ENCODE measurements at places on chromosomes 16 and 17.
A peak's percentile ranks its signal among the peaks of the same experiment; 100 is the strongest.

DNA sequence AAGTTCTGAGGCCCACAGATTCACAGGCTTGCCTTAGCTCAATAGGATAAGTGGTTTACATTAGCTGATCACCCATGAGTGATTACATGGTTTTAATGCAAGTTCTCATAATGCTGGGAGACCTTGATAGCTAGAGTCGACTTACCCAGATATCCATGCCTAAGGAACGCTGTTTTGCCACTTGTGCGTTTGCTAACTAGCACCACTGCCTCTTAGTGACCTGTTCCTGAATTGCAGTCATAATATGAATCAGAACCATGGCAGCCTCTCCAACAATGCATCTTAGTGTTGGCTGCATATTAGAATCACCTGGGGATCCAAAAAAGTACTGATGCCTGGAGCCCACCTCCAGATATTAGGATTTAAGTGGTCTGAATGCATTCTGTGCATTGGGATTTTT lies 251.1 kb upstream of the CDH5 start:
- DNase-seq = no peak

GRCh38 chr16:67173808-67174705 lies 3.7 kb downstream of the NOL3 start:
- peak; percentile 96 for DNase-seq

DNA sequence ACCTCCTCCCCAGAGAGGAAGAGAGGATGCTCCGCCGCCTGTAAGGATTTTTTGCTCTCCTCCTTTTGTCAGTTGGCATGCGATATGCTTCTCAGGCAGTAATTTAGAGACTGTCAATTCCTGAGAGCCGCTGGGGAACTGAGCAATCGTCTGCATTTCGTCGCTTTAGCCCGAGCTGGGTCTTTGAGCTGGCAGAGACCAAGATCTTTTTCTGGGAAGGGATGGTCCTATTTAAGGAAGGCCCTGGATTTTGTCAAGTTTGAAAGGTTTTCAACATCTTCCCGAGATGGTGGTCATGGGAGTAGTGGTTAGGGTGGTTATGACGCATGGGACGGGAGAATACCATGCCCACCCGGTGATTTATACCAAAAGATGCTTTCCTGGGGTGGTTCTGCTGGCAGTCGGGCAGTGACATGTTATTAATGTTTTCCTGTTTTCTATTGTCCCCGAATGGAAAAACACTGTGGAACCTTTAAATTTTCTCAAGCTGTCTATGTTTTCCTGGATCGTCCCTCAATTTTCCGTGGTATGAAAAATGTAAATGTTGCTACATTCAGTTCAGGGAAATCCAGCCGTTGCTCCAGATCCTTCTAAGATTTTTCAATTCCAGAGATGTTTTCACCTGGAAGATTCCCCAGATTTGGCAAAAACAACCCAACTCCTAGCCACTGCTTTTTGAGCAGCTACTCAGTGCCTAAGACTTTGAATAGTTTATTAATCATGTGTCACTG lies 586.4 kb downstream of the MAF start:
- DNase-seq = no peak

DNA sequence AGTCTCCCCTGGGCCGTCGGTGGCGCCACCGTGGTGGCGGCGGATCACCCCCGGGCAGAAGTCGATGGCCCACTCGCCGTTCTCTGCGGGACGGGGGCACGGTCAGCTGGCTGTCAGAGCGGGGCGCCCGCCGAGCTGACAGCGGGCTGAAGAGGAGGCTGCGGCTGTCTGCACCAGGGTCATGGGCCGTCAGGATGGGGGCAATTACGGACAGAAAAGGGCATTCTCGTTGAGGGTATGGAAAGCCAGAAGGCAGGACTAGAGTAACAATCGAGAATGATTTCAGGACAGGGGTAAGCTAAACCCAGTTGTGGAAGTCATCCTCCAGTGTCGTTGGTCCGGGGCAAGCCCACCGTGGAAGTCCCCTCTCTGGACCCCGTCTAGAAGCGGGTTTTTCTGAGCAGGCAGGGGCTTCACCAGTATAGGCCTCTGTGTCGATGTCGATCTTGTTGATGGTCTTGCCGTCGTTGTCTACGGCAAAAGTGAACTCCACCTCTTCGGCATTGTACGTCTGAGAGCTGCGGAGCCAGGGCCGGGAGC lies 1.7 kb downstream of the CHRNE start:
- no peak for DNase-seq

GRCh38 chr17:65013613-65014391 lies 42.7 kb downstream of the GNA13 start:
- no peak for DNase-seq

GRCh38 chr16:79018650-79019429 lies 581.7 kb downstream of the MAF start:
- no peak for DNase-seq

- no peak for DNase-seq
Measured at GRCh38 chr17:60904582-60904981, 226.9 kb downstream of the BCAS3 start.

- DNase-seq = no peak
Measured at GRCh38 chr16:30985401-30986128, 558 bp downstream of the HSD3B7 start.

DNA sequence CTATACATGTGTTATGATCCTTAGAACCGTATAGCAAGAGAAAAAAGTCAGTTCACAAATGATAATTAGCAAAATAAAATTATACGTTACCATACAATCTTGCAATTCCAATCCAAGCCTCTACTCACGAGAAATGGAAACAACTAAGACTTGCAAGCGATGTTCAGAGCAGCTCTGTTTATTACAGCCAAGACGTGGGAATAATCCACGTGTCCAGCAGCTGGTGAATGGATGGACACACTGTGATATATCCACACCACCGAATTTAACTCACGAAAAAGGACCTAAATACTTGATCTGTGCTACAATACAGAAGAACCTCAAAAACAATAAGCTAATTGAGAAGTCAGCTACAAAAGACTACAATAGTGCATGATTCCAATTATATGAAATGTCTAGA lies 88.1 kb downstream of the ADCY9 start:
- DNase-seq = no peak

DNA sequence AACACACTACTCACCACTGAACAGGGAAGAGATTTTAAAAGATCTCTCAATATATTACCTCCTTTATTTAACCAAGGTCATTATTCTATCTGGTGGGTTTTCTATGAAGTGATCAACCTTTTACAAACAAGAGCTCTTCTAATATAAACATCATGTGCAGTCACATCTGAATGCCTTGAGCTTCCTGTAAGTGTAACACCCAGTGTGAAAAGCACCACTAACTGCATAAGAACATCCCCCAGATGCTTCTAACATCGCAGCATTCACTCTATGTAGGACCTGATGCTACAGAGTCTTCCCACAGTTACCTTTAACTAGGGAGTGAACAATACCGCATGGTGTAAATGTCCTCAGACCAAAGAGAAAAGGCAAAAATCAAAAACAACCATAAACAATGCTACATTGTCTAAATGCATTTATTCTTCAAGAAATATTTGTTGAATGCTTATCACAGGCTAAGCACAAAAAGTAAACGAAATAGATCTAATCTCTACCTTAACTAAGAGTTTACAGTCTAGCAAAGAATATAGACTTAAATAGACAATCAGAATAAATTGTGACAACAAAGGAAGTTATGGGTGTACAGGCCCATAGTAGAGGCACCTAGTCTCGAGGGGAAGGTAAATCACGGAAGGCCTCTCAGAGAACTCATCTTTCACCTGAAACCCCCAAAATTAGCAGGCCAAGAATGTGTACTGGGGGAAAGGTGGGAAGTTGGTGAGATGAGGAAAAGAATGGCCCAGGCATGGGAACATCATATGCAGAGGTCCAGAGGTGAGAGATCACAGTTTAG lies 16.2 kb downstream of the SKAP1 start:
- DNase-seq = no peak

- peak; percentile 17 for DNase-seq
Measured at GRCh38 chr16:86883583-86884389, 305.4 kb downstream of the FOXL1 start.

GRCh38 chr16:71249399-71249798 lies 18.9 kb upstream of the HYDIN start:
- no peak for DNase-seq

DNA sequence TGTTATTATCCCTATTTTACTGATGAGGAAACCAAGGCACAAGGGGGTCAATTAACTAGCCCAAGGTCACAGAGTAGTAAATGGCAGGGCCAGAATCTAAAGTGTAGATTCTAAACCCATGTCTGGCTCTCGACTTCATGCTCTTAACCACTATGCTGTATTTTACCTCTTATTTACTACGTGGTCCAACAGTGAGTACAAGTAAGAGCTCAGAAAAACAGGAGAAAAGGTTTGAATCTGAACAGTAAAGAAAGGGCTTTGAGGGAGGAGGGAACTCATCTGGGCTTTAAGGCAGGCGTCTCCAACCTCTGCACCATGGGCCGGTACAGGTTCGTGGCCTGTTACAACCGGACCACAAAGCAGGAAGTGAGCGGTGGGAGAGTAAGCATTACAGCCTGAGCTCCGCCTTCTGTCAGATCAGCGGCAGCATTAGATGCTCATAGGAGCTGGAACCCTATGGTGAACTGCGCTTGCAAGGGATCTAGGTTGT lies 62.9 kb downstream of the SMURF2 start:
- no peak for DNase-seq

GRCh38 chr17:35578929-35579432 lies 610 bp upstream of the PEX12 start:
- no peak for DNase-seq

DNA sequence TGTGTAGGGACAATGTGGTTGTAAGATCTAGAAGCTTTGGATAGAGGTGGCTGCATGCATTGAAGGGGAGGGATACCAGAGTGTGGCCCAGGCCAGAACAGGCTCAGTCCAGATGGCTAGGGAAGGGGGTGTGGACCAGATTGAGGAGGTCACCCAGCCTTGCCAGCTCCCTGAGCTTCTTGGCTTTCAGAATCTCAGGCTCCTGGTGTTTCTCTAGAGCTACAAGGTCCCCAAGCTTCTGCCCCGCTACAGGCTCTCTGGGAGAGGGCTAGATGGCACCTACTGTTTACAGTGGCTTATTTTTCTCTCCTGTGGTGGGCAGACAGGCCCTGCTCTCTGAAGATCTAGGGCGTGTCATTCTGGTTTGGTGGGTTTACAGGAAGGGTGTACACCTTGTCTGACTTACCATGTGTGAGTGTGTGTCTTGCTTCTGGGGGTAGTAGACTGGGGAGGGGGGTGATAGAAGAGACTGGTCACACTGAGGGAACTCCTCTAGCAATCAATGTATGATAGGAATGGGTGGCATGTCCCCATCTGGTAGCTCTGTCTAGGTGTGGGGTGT lies 1.1 kb downstream of the RARA start:
- peak; percentile 65 for DNase-seq

GRCh38 chr17:76670020-76670717 lies 26.6 kb upstream of the ST6GALNAC1 start:
- DNase-seq = peak; percentile 29

DNA sequence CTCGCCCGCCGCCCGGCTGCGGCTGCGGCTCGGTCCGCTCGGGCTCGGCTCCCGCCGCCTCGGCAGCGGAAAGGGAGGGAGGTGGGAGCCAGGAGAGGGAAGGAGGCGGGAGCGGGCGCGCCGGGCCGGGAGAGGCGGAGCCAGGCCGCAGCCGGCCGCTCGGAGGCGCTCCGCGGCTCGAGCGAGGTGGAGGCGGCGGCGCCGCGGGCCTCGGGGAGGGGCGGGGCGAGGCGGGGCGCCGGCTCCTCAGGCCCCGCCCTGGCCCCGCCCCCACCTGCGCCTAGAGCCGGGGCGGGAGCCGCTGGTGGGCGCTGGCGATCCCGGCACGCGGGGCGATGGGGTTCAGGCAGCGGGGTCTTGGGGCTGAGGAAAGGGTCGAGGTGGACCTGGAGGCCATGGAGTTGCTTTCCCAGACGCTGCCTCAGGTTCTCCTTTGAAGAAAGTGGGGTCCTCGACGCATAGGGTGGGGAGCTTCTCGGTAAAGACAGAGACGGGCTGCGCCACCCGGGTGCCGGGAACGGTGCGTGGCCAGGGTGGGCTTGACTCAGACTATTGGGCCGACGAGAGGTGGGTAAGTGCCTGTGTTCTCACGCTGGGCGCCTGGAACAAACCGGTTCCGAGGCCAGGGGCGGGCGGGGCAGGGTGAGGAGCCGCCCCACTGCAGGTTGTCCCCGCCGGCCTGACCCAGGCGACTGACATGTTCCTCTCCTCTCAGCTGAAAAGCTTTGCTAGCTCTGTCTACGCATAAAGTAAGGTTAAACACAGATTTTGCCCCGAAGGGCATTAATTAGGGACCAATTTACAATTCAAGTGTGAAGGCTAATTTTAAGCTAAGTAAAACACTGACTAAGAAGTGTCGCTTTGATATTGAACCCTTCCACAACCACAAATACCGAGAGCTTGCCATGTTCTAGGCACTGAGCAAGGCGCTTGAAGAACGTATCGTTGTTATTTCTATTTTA lies at the start of gene CMTM4:
Gene CMTM4, minus strand, starts transcription at position 75 of the 962 bp plus-strand sequence. CDS start 218 bp downstream, outside the sequence.
- peak; percentile 93 for DNase-seq

GRCh38 chr16:9950658-9951057 lies 231.6 kb downstream of the GRIN2A start:
- DNase-seq = no peak

DNA sequence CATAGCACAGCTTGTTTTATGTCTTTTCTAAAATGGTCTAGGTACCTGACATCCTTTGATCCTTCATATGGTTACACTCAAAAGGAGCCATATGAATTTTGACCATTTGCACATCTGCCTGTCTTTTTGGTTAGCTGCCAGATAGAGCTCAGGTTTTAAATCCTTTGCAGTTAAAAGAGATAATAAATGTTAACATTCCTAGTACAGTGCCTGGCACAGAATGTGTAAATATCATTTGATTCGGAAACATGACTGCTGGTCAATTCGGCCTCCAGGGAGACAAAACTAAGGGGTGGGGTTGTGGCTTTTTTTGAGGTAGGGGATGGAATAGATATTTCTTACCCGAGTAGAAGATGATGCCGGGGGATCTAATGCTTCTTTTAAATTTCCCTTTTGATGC lies 64.2 kb downstream of the FTO start:
- no peak for DNase-seq

GRCh38 chr17:19928299-19928698 lies 49.3 kb downstream of the AKAP10 start:
- no peak for DNase-seq

- no peak for DNase-seq
Measured at GRCh38 chr16:55100100-55100499, 169.4 kb downstream of the IRX5 start.

- DNase-seq = peak; percentile 32
Measured at GRCh38 chr17:21176773-21177395, 37.1 kb downstream of the TMEM11 start.

Data from sigmoid colon (tissue), 7 donors.